Endothelial cell of coronary artery (primary cell): ENCODE measurements at places on chromosomes 12 and 14. TPM values are rescaled to one million over a fixed set of nuclear protein-coding genes. Genes with fewer than 3 reads are reported as not detected.

The MAP1LC3B2 gene
- 0.18 and 0.19 TPM in 2 replicates for total RNA-seq

The RDH16 gene
- total RNA-seq = under 0.01 and 0.28 TPM in 2 replicates

The EFS gene
- total RNA-seq = 0.94 TPM in 1 of 2 replicates, not detected in the other

The TSPAN8 gene
- total RNA-seq = 0.94 and 0.99 TPM in 2 replicates

The NKX2-8 gene
- total RNA-seq = not detected in 2 replicates

The PRB2 gene
- not detected in 2 replicates for total RNA-seq

The SYNE3 gene
- total RNA-seq = 4.5 and 6.3 TPM in 2 replicates

The B3GNT4 gene
- under 0.01 TPM in 2 replicates for total RNA-seq

The FGF6 gene
- total RNA-seq = not detected in 2 replicates

The GXYLT1 gene
- 15.6 and 16.9 TPM in 2 replicates for total RNA-seq

The CD69 gene
- total RNA-seq = 0.18 and 0.28 TPM in 2 replicates

The KRT71 gene
- not detected in 2 replicates for total RNA-seq

The ANGEL1 gene
- total RNA-seq = 6.3 and 7.9 TPM in 2 replicates

The LRFN5 gene
- total RNA-seq = under 0.01 and 0.47 TPM in 2 replicates

The CRIP2 gene
- total RNA-seq = 200 and 227 TPM in 2 replicates

The TCP11L2 gene
- 20.2 and 26.4 TPM in 2 replicates for total RNA-seq

The MIPOL1 gene
- total RNA-seq = 17.5 and 18.2 TPM in 2 replicates

The ZCCHC8 gene
- 10.1 and 14.3 TPM in 2 replicates for total RNA-seq

The RHOJ gene
- 96.6 and 112 TPM in 2 replicates for total RNA-seq

The FOXG1 gene
- total RNA-seq = under 0.01 TPM in 1 of 2 replicates, not detected in the other

The MYBPC1 gene
- not detected in 2 replicates for total RNA-seq

The IFNG gene
- not detected in 2 replicates for total RNA-seq

The RND1 gene
- total RNA-seq = 1.5 and 2.9 TPM in 2 replicates

The ANKRD33 gene
- total RNA-seq = under 0.01 and 0.09 TPM in 2 replicates

The ASB2 gene
- total RNA-seq = 0.18 TPM in 1 of 2 replicates, not detected in the other

The VAMP1 gene
- 1.7 and 6.8 TPM in 2 replicates for total RNA-seq

The TMEM233 gene
- total RNA-seq = 1.6 and 2.5 TPM in 2 replicates

The LYZ gene
- not detected in 2 replicates for total RNA-seq
